Stimulated activated CD4-positive, alpha-beta T cell treated with anti-CD3 and anti-CD28 coated beads, Interleukin-15, amount 100 ng/mL, for 24 hours (primary cell): ENCODE measurements at places on chromosomes 13 and 19.
A peak's percentile ranks its signal among the peaks of the same experiment; 100 is the strongest.

- DNase-seq: no peak
Measured at GRCh38 chr19:13127051-13127450, 9.0 kb downstream of the NACC1 start.

DNA sequence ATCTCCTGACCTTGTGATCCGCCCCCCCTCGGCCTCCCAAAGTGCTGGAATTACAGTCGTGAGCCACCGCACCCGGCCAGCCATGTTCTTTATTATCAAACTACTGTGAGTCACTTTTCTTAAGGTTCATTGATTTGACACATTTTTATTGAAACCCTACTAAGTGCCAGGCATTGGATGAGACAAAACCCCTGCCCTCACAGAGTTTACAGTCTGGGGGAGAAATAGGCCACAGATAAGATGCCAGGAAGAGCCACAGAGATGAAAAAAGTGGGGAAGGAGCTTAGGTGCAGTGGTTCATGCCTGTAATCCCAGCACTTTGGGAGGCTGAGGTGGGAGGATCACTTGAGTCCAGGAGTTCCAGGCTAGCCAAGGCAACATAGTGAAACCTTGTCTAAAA is 14.5 kb upstream of the MAP2K2 start:
- no peak for DNase-seq

- no peak for DNase-seq
Measured at GRCh38 chr19:51224163-51224641, 678 bp upstream of the CD33 start.

GRCh38 chr13:40047322-40047771 is 391.9 kb downstream of the COG6 start:
- no peak for DNase-seq

- DNase-seq: peak; percentile 32
Measured at GRCh38 chr19:36060430-36060829, 5.7 kb downstream of the WDR62 start.

DNA sequence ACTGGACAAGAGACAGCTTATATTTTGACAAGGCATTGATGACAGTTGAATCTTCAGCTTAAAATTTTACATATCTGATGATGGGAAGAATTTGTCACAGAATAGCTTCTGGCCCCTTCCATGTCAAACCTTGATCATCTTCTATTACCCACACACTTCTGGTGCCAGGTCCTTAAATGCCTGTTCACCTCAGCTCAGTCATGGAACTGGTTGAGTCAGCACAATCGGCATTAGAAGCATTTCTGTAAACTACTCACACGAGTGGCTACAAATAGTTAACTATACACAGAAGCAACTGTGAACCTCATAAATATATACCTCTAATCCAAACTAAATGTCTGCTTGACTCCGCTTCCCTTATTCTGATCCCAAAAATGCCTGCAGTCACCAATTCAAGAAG is 161.2 kb downstream of the FOXO1 start:
- DNase-seq: no peak

DNA sequence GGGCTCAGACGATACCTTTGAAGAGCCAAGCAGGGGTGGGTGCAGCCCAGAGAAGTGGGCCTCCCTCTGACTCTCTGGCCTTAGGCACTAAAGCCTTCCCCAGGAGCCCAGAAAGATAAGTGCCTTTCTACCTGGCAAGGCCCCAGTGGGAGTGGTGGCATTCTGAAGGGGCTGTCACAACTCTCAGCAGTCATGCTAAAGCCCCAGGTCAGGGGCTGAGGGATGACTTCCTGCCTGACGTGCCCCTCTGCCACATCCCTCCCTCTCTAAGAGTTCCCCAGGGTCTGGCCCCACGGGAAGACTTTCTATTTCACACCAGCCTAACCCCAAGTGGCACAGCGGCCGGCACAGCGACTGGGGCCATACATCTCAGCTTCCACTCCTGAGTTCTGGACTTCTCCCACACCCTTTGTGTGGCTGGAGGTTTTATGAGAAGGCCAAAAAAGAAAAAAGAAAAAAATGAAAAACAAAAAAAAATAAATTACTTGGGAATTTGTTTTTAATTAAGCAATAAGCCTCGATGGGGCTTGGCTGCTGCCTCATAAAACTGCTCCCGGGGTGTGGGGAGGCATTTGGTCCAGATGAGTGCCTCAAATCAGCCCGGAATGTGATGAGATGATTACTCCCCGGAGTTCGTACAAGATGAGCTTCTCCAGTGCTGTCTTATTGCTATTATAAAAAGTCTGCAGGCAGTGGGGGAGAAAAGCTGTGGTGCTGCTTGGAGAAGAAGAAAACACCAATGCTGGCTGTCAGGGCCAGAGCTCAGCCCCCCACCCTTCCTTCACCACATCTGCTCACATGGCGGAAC is 28.5 kb upstream of the PLEKHF1 start:
- no peak for DNase-seq

GRCh38 chr13:101317986-101318523 is 98.3 kb downstream of the NALCN start:
- DNase-seq: no peak
